ENCODE measurements at places on chromosomes 2 and 18. TPM values are rescaled to one million over a fixed set of nuclear protein-coding genes. Genes with fewer than 3 reads are reported as not detected.

DNA sequence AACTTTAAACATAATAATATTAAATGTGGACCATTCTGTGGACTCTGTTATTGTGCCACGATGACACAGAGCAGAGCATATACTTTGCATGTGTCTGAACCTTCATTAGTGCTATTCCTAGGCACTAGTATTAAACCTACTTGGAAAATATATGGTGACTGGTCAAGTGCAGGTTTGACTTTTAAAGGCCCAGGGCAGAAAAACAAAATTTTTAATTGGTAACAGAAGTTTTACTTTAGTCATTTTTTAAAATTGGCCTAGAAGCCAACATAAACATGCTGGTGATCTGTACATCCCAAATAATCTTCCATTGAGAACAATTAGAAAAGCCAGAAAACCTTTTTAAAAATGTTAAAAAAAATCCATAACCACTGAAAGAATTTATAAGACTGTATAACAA, 16.6 kb downstream of the LDAH start:
- no peak for DNase-seq

- no peak for DNase-seq
Measured at GRCh38 chr18:8602557-8602956, 6.7 kb upstream of the RAB12 start.

MYL1 gene
- not detected for total RNA-seq

- no peak for DNase-seq
Measured at GRCh38 chr18:24502667-24503523, 42.5 kb downstream of the HRH4 start.

DNA sequence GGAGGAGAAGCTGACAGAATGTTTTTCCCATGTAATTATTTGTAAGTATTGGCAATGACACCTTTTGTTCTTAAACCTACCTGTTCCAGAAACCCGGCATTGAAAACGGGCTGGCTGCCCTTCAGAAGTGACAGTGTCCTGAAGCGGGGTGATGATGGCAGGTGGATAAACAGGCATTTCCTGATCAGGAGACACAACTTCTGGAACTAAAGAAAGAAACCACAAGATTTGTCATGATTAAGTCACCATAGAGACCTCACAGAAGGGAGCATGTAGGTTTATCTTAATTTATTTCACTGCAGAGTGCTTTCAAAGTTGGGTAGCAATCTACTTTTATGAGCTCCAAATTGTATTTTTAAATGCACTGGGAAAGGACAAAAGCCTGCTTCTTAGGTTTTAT, 43.1 kb downstream of the TTN start:
- no peak for DNase-seq

DNA sequence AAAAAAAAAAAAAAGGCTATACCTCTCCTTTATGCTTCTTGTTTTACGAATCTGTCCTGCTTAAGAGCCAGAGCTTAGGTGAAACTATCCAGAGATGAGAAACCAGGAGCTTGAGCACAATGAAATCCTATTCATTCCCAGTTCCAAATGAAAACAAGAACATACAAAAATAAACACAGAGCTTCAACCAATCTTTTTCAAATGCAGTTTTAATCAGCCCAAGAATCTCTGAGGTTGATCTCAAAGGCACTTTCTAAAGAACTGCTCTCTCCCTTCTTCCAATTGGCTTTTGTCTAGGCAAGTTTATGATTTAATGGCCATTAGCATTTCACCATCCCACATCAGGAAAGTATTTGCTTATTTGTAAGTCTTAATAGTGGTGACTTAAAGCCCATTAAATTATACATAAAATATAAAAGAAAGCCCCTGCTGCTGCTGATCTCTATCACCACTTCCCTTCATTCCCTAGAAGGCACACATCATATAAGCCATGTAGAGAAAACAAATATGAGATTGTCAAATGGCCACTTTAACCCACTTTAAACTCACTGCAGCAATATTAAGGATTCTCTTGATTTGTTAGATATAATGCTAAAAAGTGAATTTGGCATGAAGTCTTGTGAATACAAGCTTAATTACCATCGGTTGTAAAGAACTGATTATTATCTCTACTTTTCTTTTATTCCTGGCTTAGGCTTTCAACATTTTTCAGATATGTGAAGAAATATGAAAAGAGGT, 29.3 kb upstream of the SCN9A start:
- no peak for DNase-seq

PID1 gene
- total RNA-seq: 83.6 TPM

DNA sequence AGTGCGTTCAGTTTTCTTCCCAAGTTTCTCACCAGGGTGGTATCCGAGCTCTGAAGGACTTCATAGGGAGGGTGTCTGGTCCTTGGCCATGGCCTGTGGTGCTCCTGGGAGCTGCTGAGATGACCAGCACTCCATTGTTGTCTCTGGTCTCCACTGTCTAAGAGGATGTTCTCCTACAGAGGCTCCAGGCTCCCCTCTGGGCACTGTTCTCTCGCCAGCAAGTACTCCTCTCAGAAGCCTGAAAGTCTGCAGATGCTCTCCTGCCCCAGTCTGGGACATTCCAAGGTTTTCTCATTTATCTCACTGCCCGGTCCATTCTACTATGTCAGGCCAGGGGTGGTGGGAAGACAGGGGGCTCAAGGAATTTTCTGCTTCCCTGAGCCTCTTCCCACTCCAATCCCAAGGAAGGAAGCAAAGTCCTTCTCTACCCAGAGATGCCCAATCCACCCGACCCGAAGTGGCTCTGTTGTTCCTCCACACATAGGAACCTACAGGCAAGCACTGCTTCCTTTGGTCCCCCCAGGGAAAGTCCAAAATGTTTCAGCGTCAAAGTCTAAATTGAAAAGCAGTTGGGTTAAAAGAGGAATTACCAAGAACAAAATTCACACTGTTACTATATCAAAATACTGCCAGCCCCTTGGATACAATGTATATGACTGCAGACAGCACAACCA, 110.5 kb downstream of the GYPC start:
- no peak for DNase-seq

- DNase-seq: no peak
Measured at GRCh38 chr2:134324947-134325346, 71.1 kb downstream of the MGAT5 start.

VWC2L gene
- total RNA-seq: not detected

All from sigmoid colon (tissue), 7 donors.